Activated CD8-positive, alpha-beta memory T cell treated with anti-CD3 and anti-CD28 coated beads for 1 hour (primary cell): ENCODE measurements at places on chromosomes 7 and 10.

GRCh38 chr10:103395754-103396066 is 565 bp downstream of the ATP5MK start:
- no peak for DNase-seq

- DNase-seq = no peak
Observed at GRCh38 chr10:3323865-3324498, 151.4 kb upstream of the PITRM1 start.

GRCh38 chr7:41415051-41415450 is 287.8 kb downstream of the INHBA start:
- DNase-seq = no peak

DNA sequence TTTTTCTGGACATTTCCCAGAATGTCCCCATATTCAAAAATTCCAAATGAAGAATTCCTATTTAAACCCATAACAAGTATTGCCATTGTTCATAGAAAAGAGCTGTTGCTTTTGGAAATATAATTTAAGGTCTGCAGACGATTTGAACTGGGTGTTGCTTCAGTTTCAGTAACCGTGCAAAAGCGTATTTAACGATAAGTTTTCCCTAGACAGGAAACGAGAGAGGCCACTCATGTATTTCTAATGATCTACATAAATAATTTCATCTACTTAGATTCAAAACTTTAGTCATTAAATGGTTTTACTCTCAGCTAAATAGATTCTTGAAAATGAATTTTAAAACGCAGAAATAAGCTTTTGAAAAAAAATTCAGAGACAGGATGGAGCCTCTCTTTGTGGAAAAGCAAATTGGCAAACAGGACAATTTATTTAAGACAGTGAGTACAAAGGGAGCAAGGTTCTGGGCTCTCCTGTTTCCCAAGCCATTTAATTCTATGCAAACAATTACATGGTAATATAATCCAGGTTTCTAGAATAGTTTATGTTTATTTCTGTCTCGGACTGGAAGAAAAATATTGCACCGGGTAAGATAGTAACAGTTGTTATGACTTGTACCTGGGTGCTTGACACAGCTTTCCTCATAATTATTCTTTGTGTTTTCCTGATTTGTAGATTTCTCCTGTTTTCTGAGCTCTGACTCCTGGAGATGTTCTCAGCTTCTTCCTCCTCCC is 263.0 kb downstream of the BAMBI start:
- no peak for DNase-seq

- no peak for DNase-seq
Observed at GRCh38 chr7:27826357-27826756, 86.4 kb downstream of the TAX1BP1 start.

- DNase-seq = no peak
Observed at GRCh38 chr7:88299126-88299525, 7.6 kb downstream of the STEAP4 start.

GRCh38 chr7:130973637-130974036 is 239.6 kb upstream of the KLF14 start:
- no peak for DNase-seq

DNA sequence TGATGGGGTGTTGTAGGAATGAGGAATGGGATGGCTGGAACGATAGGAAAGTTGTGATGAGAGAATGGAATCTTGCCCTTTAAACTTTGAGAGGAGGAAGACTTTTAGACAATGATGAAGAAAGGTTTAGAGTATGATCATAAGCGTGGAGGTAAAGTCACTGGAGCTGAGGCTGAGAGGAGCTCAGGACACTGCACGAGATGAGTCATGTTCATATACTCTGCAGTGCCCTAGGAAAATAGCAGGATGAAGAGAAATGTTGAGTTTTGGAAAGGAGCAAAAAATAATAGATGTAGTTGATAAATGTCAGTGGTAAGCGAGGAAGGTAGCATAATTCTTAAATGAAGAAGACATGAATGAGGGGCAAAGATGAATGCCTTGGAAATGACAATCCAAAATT is 28.3 kb upstream of the CUL1 start:
- DNase-seq = no peak

DNA sequence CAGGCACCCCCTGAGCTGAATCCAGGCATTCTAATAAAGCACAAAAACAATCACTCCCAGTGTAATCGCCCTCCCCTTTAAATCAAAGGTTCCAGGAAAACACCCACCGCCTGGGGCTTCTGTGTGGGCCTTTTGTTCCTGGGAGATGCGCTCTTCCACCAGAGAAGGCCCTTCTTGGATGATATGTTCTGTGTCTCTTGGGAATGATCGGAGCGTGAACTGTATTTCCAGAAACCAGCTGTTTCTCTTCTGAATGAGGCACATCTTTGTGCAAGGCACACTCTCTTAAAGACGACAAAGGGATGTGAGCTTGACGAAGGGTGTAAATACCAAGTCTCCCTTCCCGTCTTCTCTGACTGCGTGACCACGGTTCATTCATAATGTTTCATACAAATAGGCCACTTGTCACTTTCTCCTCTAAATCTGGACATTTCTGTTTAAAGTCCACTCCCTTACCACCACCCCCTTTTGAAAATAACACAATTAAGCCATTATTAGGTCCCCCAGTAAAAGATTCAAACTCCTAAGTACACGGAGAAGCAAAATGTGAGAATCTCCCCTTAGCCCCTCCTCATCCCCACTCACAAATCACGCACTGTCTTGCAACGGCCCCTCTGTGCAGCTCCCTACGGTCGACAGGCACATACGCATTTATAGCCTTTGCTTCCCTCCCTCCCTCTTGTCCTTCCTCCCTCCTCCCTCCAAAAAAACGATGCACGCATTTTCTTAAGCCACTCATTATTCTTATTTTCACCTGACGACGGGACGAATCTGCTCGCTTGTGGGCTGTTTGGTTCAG is 45.6 kb upstream of the ENO4 start:
- no peak for DNase-seq

- DNase-seq = no peak
Observed at GRCh38 chr7:155071121-155071651, 1.1 kb downstream of the HTR5A start.

GRCh38 chr7:2202361-2202761 is 30.4 kb downstream of the MAD1L1 start:
- no peak for DNase-seq

GRCh38 chr7:106770191-106770590 is 94.9 kb upstream of the PIK3CG start:
- DNase-seq = no peak

GRCh38 chr10:119531067-119531466 is 11.5 kb downstream of the RGS10 start:
- DNase-seq = no peak

DNA sequence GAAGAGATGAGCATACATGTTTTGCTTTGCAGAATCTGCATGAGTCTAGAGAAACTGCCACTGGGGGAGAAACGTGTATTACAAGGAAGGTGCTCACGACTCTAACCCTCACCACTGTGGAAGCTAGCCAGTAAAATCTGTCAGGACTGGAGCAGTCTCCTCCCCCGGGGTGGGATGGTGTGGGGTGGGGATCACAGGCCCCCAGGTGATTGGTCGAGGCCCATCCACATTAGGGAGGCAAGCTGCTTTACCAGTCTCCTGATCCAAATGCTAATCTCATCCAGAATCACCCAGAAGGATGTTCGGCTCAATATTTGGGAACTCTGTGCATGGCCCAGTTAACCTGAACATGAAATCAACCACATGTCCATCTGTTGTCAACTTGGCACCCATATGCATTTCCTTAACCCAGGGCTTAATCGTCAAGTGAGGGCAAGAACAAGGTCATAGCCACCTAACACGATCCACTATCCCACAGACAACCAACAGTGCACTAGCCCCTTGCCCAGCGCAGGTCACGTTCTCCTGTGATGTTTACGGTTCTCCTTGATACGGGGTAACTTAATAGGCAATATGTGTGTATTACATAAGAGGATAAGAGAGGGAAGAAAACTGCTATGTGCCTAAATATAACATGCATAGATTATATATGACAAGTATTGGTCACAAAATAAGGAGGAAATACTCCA is 40.8 kb downstream of the DNAJB6 start:
- no peak for DNase-seq

- no peak for DNase-seq
Observed at GRCh38 chr7:115005953-115006352, 84.1 kb downstream of the MDFIC start.

DNA sequence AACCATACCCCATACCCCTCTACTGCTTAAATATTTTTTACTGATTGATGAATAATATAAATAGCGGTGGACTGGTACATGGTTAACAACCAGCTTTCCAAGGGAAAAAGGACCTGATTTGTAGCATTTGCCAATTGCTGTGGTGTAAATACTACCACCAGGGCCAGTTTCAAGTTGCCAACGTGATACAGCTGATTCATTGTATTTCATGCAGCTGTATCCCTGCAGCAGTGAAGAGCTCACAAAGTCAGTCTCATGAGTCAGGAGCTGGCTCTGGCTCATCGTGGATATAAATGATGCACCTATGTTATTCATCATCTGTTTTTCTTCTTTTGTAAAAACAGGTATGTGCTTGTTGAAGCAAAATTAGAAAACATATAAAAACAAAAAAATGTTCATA is 15.2 kb downstream of the CALML5 start:
- DNase-seq = no peak

DNA sequence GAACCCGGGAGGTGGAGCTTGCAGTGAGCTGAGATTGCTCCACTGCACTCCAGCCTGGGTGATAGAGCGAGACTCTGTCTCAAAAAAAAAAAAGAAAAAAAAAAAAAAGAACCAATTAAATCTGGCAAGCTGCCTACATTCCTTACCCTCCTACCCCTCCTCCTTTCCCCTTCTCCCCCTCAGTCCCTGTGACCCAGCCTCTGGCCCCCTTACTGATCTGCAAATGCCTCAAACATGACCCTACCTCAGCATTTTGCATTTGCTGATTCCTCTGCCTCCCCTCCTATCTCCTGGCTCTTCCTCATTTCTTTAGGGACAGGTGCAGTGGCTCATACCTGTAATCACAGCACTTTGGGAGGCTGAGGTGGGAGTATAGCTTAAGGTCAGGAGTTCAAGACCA is 19.3 kb downstream of the CDHR3 start:
- DNase-seq = no peak

DNA sequence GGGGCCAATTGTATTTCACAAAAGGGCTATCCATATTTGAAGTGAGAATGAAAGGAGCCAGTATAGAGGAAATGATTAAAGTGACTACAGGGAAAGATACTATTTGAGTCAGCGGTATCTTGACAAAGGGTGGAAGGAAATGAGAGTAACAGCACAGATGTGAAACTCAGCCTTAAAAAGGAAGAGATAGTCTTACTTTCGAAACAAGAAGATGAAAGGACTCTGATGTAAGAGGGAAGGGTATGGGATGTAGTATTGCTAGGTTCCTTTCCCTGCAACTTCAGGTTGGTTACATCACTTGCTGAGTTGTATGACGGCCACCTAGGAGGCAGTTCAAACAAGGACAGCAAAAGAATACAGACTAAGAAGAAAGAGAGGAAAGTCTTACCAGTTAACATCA is 13.7 kb downstream of the CISD1 start:
- no peak for DNase-seq

DNA sequence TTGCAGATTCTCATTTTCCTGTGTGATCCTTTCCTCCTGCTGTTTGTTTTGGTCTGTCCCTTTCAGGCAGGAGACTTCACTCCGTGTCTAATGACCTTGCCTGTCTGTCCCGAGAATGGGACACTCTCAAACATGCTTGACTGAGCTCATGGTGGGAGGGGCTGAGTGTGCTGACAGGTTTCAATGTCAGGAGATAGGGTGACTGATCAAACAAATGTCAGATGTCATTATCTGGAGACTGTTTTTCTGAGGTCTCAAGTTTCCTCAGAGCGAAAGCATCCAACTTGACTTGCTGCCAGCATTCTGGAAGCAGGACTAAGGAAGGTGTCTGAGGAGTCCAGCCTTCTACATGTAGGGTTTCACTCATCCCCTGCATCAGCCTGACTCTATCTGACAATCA is 228.8 kb upstream of the KIAA1217 start:
- DNase-seq = no peak

GRCh38 chr7:106865130-106866041 is at the start of gene PIK3CG:
TSS of gene PIK3CG (plus strand) at chr7:106865282. CDS start at chr7:106867562, 2,280 bp downstream.
- DNase-seq = no peak

DNA sequence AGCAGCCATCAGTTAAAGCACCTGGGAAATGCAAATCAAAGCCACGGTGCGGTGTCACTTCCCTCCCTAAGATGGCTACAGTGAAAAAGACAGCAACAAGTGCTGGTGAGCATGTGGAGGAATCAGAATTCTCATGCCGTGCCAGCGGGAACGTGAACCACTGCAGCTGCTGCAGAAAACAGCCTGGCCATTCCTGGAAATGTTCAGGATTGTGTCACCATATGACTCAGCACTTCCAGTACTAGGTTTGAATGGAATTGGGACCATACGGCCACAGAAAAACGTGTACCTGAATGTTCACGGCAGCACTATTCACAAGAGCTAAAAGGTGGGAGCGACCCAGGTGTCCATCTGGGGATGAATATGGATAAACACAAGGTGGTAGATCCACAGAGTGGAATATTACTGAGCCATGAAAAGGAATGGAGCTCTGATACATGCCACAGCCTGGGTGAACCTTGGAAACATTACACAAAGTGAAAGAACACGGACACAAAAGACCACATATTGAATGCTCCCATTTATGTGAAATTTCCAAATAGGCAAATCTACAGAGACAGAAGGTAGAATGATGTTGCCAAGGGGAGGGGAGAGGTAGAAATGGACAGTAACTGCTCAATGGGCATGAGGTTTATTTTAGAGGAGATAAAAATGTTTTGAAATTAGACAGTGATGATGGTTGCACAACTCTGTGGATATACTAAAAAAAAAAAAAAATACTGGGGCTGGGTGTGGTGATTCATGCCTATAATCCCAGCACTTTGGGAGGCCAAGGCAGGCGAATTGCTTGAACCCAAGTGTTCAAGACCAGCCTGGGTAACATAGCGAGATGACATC is 61.6 kb downstream of the MICALL2 start:
- no peak for DNase-seq

DNA sequence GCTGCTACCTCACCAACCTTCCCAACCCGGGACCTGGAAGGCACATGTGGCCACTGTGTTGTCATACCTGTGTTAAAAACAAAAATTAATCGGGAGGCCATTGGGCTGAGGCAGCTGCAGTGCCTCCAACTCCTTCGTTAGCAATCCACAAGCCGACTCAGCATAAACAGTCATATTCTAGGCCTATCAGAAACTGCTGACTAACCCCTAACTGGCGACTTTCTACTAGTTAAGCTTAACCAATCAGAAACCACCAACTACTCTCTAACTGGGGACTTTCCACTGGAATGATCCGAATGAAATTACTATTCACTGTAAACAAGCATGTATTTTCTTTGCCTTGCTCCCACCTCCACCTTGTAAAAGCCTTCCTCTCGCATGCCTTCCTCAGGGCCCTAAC is 14.1 kb upstream of the TMEM72 start:
- DNase-seq = no peak
